ENCODE measurements at places on chromosomes 12 and 14. TPM values are rescaled to one million over a fixed set of nuclear protein-coding genes. Genes with fewer than 3 reads are reported as not detected.

Gene LRRC43
- 1.2 TPM for total RNA-seq

Gene PYGL
- total RNA-seq, result 91.4 TPM

Gene NEUROD4
- not detected for total RNA-seq

Gene MORN3
- total RNA-seq, result 0.86 TPM

Gene OR10G3
- not detected for total RNA-seq

Gene SOAT2
- not detected for total RNA-seq

Gene MIP
- 0.13 TPM for total RNA-seq

Gene TDRD9
- 8.5 TPM for total RNA-seq

Gene GUCY2C
- not detected for total RNA-seq

Gene ACRBP
- total RNA-seq, result 0.26 TPM
